ENCODE measurements at places on chromosomes 1 and 21.

DNA sequence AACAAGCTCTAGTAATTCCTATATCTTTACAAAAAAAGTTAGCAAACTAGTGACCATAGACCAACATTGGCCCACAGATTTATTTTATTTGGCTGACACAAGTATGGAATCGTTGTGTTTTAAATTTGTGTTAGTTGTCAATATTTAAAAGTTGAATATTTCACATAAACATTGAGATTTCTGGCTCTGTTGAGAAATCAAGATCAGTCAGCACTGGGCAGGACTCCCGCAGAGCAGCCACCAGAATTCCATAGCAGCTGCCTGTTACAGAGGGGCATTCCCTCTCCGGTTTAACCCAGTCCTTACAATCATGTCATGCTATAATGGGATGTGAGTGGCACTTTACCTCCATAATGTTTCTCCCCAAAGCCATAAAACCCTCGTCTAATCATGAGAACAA lies 79.2 kb upstream of the NRIP1 start:
- no peak for DNase-seq

- peak; percentile 23 for DNase-seq
These were observed 36.6 kb upstream of the NHLH2 start for GRCh38 chr1:115877511-115877910.

- DNase-seq, result no peak
These were observed 85.4 kb downstream of the TOMM20 start for GRCh38 chr1:235043234-235043633.

DNA sequence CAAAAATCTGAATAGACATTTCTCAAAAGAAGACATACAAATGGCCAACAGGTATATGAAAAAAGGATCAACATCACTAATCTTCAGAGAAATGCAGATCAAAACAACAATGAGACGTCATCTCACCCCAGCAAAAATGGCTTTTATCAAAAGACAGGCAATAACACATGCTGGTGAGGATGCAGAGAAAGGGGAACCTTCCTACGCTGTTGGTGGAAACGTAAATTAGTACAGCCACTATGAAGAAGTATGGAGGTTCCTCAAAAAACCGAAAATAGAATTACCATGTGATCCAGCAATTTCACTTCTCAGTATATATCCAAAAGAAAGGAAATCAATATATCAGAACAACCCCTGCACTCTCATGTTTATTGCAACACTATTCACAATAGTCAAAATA lies 65.1 kb upstream of the ATP1B1 start:
- no peak for DNase-seq

DNA sequence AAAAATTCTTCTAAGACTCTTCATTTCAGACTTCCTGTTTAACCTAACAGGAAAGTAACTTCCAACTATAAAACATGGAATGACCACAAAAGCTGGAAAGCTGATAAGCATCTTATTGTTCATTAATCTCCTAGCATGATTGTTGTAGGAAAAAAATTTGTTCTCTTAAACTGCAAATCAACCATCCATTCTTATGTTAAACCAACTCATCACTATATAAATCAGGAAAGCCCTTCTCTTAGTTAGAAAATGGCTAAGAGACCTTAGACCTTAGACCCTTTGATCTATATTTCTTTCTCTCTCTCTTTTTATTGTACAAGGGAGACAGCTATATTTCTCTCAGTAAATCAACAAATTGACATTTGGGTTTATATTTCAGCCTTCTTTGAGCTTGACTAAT lies 101.4 kb downstream of the UBE2U start:
- no peak for DNase-seq

DNA sequence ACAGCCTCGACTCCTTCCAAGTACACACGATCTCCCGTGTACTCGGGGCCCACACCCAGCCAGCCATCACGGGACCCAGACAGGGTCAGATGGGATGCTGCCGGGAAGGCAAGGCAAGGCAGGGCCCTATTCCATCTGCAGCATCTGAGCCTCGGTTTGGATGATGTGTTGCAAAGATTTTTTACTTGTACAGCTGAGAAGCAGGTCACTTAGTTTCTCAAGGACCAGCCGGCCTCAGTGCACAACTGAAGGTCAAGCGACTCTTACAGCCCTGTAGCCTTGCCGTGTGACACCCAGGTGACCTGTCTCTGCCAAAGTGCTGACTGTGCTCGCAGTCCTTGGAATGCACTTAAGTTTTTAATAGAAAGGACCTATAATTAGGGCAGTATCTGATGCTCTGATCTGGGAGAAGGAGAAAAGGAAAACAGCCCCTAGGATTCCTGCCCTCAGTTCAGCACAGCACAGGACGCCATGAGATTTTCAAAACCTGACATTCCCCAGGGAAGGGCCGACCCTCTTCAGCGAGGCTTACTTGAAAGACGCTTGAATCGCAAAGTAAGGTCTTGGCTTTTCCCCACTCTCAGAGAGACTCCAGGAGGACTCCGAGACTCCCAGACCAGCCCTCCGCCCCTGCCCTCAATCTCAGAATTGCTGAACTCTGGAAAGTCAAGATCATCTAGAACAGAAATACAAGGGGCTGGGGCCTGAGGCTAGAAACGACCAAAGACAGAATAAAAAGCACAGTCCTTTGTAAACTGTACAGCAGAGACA lies 1.3 kb downstream of the GPR157 start:
- no peak for DNase-seq

- DNase-seq, result no peak
These were observed 5.2 kb downstream of the SRM start for GRCh38 chr1:11054666-11055065.
